ENCODE measurements at places on chromosomes 2 and 18. TPM values are rescaled to one million over a fixed set of nuclear protein-coding genes. Genes with fewer than 3 reads are reported as not detected.

- H3K4me1 ChIP-seq, result no peaks in the 10 kb centered on the region
- no peak overlapping the region for H3K27ac ChIP-seq
- no peak overlapping the region for H3K4me3 ChIP-seq
- no peaks in the 10 kb centered on the region for H3K27me3 ChIP-seq
- no peak for DNase-seq
- H3K36me3 ChIP-seq, result no peaks in the 10 kb centered on the region
Observed at GRCh38 chr2:155442088-155442487, 743.6 kb downstream of the KCNJ3 start.

DNA sequence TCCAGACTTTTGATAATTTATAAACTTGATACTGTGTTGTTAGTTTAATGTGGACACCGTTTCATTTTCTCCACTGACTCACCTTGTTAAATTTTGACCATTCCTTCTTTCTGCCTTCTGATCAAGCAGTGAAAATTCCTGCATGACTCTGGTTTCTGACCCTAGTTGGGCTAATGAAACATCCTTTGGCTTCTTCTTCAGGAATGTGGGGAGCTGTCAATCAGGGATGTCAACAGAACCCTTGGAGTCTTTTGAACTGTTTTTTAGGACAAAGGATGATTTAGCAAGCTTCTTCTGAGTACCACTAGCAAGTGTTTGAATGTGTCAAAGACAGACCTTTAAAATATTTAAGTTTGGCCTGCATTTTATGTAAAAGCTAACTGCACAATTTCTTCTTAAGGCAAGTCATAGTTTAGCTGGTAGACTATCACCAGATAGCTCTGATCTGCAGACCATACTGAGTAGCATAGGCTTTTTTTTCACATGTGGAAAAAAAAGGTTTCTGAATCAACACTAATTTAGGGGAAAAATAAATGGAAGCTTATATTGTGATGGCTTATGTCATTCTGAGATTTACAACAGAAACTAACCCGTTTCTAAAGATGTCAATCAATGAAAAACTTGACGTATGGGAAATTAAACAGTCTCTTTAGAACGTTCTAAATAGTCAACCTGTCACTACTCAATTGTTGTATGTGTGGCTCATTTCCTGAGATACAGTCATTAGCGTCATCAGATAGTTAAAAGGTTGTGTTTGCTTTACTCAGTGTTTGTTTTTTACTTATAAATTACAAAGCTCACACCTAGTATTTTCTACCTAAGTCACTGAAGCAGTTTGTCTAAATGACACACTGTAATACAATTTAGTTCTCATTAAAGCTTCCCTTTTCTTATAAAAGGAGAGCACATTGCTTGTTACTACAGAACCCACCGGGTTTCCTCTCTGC, 311.4 kb downstream of the PTPRM start:
- no peaks in the 10 kb centered on the region for H3K27me3 ChIP-seq
- H3K36me3 ChIP-seq, result no peaks in the 10 kb centered on the region
- H3K4me1 ChIP-seq, result peaks cover 31% of the 10 kb centered on the region
- no peak for DNase-seq

DNA sequence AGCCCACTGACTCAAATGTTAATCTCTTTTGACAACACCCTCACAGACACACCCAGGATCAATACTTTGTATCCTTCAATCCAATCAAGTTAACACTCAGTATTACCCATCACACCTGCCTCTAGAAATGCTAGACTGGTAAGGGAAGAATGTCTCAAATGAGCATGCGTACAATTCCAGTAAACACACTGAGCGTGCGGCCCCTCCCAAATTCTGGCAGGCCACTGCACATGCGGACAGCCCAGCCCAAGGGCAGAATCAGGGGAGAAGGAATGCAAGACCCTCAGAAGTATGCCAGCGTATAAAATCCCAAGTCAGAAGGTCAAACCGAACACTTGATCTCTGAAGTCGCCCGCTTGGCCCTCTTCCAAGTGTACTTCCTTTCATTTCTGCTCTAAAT, 7.6 kb upstream of the EMILIN2 start:
- no peak overlapping the region for H3K27ac ChIP-seq
- H3K4me3 ChIP-seq, result no peak overlapping the region
- DNase-seq, result no peak

DNA sequence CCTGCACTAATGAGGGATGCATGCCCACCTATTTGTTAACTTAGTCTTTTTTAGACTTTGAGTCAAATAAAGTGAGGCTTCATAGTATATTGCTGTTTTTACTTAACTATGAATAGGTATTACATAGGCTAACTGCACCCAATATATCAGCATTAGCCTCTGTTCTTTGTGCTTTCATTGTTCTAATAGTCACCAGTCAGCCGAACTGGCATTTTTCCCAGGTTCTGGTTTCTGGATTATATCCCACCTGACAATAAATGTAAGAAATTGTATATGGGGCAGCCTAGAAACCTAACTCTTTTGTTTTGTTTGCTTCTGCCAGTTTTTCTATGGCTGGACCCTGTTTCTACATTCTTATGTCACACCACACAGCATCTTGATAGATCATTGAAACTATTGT, 1672.4 kb upstream of the LRRTM1 start:
- H3K27me3 ChIP-seq, result no peaks in the 10 kb centered on the region
- DNase-seq, result no peak
- no peaks in the 10 kb centered on the region for H3K4me1 ChIP-seq

GRCh38 chr2:202121532-202122162, 48.6 kb downstream of the KIAA2012 start:
- no peak overlapping the region for H3K27ac ChIP-seq
- no peaks in the 10 kb centered on the region for H3K36me3 ChIP-seq
- H3K4me3 ChIP-seq, result no peak overlapping the region
- H3K27me3 ChIP-seq, result no peaks in the 10 kb centered on the region

DNA sequence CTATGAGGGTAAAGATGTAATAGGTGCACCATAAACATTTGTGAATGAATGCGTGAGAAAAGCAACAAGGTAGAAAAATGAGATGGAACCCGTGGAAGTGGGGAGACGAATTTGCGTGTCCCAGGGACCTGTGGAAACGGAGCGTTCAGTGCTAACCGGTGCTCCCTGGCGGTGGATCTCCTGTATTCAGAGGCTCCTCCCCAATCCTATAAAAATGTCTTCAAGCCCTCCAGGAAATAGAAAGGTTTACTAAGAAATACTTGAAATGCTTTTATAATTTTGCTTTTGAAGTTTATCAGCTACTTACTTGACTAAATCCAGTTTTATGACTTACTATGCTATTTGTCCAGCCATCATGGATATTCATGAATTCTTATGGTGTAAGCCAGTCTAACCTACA, 62.8 kb upstream of the RBM44 start:
- H3K4me1 ChIP-seq, result peaks cover 88% of the 10 kb centered on the region
- H3K27me3 ChIP-seq, result no peaks in the 10 kb centered on the region
- peaks cover 3% of the 10 kb centered on the region for H3K36me3 ChIP-seq

DNA sequence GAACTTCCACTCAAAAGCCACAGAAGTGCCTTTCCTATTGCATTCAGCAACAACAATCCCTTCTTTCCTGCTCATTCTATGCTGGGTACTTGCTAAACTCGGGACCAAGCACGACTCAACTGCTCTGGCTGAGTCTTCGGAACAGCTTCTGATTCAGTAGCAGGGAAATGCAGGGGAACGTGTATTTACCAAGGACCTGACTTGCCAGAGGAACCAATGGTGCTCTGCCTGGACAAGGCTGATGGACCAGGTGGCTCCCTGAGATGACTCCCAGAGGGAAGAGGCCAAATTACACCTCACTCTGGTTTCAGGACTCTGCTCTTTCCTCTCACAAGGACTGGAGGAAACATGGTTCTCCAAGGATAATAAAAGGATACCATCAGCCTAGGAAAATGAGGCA, 12.2 kb downstream of the CXCR2 start:
- no peak for DNase-seq
- peaks cover 17% of the 10 kb centered on the region for H3K27me3 ChIP-seq
- H3K4me1 ChIP-seq, result no peaks in the 10 kb centered on the region
- no peaks in the 10 kb centered on the region for H3K36me3 ChIP-seq

GRCh38 chr18:22985250-22985649, 52.1 kb downstream of the RBBP8 start:
- DNase-seq, result no peak
- H3K27me3 ChIP-seq, result no peaks in the 10 kb centered on the region
- no peak overlapping the region for H3K4me3 ChIP-seq
- no peaks in the 10 kb centered on the region for H3K36me3 ChIP-seq
- H3K4me1 ChIP-seq, result no peaks in the 10 kb centered on the region

DNA sequence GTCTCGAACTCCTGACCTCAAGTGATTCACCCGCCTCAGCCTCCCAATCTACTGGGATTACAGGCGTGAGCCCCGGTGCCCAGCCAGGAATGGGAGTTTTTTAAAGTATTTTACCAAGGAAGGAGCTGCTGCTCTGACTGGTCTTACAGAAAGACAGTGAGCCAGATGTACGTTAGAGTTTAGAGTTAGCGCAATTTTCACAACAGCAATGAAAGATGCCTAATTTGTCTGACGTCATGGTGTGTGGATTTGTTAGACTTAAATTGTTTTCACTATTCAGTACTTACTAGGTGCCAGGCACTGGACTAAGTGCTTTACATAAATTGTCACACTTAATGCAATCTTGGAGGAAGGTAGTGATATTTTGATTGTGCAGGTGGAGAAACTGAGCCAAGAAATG, 12.4 kb upstream of the RPL37A start:
- no peak for DNase-seq
- no peaks in the 10 kb centered on the region for H3K4me1 ChIP-seq
- H3K27ac ChIP-seq, result no peak overlapping the region
- H3K27me3 ChIP-seq, result no peaks in the 10 kb centered on the region

DNA sequence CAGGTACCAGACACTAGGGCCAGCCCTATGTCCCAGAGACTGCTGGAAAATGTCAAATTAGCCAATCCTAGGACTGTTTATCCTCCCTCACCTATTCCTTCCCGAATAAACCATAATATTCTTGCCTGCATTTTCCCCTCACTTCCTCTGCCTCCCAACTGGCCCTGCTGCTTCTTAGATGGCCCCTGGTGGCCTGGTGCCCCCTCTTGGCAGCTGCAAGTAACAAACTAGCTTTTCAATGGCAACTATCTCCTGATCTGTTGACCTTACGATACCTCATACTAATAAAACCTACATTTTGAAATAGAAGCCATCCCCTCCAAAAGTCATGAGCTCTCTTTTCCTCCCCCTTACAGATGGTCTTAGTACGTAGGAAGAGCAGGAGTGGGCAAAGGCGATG, 132.0 kb downstream of the ALPK2 start:
- H3K4me3 ChIP-seq, result no peak overlapping the region
- H3K36me3 ChIP-seq, result peaks cover 2% of the 10 kb centered on the region
- H3K27me3 ChIP-seq, result no peaks in the 10 kb centered on the region
- no peak for DNase-seq

ZNF396 gene
- 0.73 TPM for polyA plus RNA-seq

NEU2 gene
- polyA plus RNA-seq, result not detected

CAPG gene
- 2.8 TPM for polyA plus RNA-seq

SLC14A1 gene
- 2.6 TPM for polyA plus RNA-seq
